ENCODE measurements at places on chromosomes 13 and 19.

- no peak for DNase-seq
Measured at GRCh38 chr19:18774107-18774506, 17.0 kb downstream of the COMP start.

- no peak for DNase-seq
Measured at GRCh38 chr19:3423183-3423829, 56.9 kb downstream of the NFIC start.

GRCh38 chr13:19882231-19882630 is 18.8 kb upstream of the ZMYM5 start:
- DNase-seq, result no peak

DNA sequence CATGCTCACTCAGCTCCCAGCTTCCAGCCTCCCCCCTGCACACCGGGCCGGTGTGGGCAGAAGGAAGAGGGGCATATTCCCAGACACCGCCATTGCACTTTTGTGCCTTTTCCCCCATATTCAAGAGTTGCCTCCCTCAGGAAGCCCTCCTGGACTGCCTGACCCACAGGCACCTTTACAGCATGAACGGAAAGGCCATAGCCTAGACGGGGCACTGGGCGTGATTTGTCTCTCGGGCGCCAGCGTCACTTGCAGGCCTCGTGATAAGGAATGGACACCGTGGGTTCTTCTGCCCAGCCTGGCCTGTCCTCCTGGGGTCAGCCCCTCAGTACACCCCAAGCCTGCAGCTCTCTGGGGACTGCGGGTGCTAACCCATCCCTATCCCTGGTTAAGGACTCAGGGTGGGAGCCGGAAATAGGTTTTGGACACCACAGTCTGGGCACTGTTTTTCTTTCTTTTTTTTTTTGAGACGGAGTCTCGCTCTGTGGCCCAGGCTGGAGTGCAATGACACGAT is 933 bp upstream of the UQCR11 start:
- no peak for DNase-seq

GRCh38 chr19:6324757-6325156 is 8.7 kb downstream of the ACER1 start:
- DNase-seq, result no peak

GRCh38 chr19:41511628-41512027 is 64.3 kb upstream of the CEACAM21 start:
- no peak for DNase-seq

DNA sequence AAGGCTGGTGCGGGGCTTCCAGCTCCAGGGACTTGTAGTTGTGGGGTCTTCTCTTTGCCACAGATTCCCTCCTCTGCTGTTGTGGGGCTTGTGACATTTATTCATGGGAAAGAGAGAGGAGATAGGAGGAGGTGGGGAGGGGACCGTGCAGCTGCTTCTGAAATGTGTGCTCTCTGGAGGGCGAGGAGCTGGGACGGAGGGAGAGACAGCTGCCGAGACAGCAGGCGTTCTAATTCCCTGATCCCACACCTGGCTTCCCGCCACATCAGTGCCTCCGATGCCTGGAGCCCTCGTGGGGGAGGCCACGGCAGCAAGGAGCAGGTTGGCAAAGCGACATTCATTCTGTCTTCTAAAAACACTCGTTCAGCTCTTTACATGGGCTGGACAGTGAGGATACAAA is 164.4 kb downstream of the USP12 start:
- DNase-seq, result no peak

DNA sequence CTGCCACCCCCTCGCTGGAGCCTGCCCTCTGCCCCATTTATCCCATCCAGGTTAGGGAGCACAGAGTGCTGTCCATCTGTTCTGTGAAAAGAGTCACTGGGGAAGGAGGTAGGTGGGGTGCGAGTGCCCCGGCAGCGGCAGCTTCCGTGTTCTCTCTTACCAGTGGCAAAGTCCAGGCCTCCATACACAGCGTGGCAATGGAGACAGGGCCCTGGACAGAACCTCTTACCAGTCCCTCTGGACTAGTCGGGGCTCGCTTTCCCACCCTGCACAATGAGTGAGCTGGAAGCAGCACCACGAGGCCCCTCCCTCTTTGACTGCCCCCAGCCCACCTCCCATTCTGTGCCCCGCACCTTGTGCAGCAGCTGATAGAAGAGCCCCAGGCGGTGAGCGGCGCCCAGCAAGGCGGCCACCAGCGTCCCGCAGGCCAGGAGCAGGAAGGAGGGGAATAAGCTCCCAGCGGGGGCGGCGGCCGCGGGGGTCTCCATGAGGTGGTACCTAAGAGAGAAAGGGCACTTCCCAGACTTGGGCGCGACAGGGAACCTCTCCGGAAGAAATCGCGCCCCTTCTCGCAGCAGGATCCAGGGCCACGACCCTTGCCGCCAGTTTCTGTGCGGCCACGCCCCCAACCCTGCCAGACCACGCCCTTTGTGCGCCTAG is 17.5 kb downstream of the SYDE1 start:
- DNase-seq, result no peak

DNA sequence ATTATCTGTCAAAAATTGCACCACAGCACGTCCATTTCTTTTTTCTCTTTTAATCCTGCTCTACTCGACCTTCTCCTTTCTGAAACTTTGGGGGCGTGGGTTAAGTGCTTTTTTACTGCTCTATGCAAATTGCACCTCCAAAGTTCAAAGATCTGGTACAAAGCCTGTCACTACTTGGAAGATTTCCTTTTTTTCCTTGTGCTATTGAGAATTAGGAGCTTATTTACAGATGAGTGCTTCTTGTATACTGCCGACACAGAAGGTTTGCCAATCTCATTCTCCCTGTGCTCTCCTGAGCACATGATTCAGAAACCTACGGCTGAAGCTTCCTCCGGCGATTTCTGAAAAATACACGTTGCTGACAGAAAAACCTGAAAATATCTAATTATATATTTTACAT is 94.8 kb downstream of the TEX29 start:
- no peak for DNase-seq
